Testis (tissue), 5 donors: ENCODE measurements at places on chromosomes 1 and 21. TPM values are rescaled to one million over a fixed set of nuclear protein-coding genes. Genes with fewer than 3 reads are reported as not detected.

The AADACL3 gene
- not detected for polyA plus RNA-seq

The LCE1A gene
- not detected for polyA plus RNA-seq

The F13B gene
- polyA plus RNA-seq: 0.70 TPM

The S100B gene
- polyA plus RNA-seq: 7.1 TPM

The EVA1B gene
- 9.6 TPM for polyA plus RNA-seq

The OPTC gene
- 1.1 TPM for polyA plus RNA-seq

The SMCP gene
- polyA plus RNA-seq: 724 TPM

The ADAMTS4 gene
- polyA plus RNA-seq: 2.7 TPM

The COL11A1 gene
- 7.0 TPM for polyA plus RNA-seq

The AGBL4 gene
- polyA plus RNA-seq: 3.3 TPM

The DNASE2B gene
- polyA plus RNA-seq: 1.3 TPM

The OR2T33 gene
- not detected for polyA plus RNA-seq

The MCOLN2 gene
- polyA plus RNA-seq: 6.3 TPM

The AGRN gene
- polyA plus RNA-seq: 48.9 TPM

The CD58 gene
- 15.0 TPM for polyA plus RNA-seq

The PIK3C2B gene
- 7.6 TPM for polyA plus RNA-seq

The SPRR2E gene
- polyA plus RNA-seq: 1.4 TPM

The TRIM63 gene
- polyA plus RNA-seq: 1.2 TPM

The RHEX gene
- 2.9 TPM for polyA plus RNA-seq

The SPRR2A gene
- polyA plus RNA-seq: not detected

The TMEM81 gene
- polyA plus RNA-seq: 6.8 TPM

The ETV3L gene
- not detected for polyA plus RNA-seq

The HSD11B1 gene
- 19.5 TPM for polyA plus RNA-seq

The ZNF648 gene
- 0.91 TPM for polyA plus RNA-seq

The VAMP4 gene
- polyA plus RNA-seq: 28.6 TPM

The PLCH2 gene
- polyA plus RNA-seq: 2.7 TPM

The DENND2C gene
- 10.5 TPM for polyA plus RNA-seq

The PCP4 gene
- 15.4 TPM for polyA plus RNA-seq

The POGZ gene
- polyA plus RNA-seq: 84.3 TPM

The LRRC53 gene
- not detected for polyA plus RNA-seq

The FOXD2 gene
- 0.26 TPM for polyA plus RNA-seq
